Renal pelvis (tissue), 12 donors: ENCODE measurements at places on chromosomes 12 and 14. TPM values are rescaled to one million over a fixed set of nuclear protein-coding genes. Genes with fewer than 3 reads are reported as not detected.

DNA sequence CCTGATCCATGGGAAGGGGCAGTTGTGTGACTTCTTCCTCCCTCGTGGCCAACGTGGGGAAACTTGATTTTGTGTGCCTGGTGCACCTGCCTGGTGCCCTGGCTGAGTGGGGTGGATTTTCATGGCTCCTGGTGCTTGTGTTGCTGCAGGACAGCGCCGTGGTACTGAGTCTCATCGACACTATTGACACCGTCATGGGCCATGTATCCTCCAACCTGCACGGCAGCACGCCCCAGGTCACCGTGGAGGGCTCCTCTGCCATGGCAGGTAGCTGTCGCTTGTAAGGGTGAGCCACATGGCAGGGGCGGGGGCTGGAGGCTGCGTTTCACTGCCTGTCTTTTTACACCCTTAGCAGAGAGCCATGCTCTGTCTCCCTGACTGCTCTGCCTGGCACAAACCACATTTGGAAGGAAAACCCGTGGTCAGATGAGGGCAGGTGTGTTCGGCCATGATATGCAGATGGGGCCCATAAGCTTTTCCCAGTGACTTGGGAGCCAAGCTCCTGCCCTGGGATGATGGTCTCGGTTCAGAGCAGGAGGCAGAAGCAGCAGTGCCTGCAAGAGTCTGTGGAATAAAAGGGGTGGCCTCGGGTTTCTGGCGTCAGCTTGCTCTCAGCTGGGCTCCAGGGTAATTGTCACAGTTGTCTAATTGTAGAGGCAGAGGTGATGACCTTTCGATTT, 49.5 kb downstream of the ADGRD1 start:
- DNase-seq, result no peak

The ETFRF1 gene
- polyA plus RNA-seq, result 37.1 TPM

The CLEC6A gene
- 0.07 TPM for polyA plus RNA-seq

The IRAK3 gene
- polyA plus RNA-seq, result 2.9 TPM

The GPX2 gene
- 1.1 TPM for polyA plus RNA-seq
